ENCODE measurements at places on chromosomes 11 and 22.

DNA sequence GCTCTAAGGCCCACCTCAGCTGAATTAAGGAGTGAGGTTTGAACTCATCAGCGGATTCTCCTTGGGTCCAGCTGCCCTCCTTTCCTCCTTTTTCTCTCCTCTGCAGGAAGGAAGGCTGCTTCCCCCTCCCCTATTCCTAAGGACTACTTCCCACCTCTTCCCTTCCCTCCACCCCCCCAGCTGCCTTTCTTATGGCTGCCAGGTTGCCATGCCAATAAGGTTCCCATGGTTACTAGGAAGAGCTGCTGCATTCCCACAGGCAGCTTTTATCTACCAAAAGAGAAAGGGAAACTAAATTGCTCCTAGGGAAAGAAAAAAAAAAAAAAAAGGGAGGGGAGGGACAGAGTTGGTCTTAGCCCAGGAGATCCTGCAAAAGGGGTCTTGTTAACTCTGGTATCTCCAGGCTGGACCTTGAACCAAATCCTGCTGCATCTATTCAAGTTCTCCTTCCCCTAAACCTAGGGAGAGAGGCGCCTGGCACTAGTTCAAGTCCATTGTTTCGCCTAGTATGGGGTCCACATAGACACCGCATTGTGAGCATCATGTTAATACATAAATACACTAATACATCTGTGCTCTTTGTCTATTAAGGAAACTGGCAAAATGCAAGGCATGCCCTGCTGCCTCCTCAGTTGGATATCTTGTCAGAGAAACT is 21.2 kb upstream of the FEZ1 start:
- no peak for DNase-seq

- no peak for DNase-seq
These were observed 35.9 kb upstream of the ZBED5 start for GRCh38 chr11:10893714-10894151.

- no peak for DNase-seq
These were observed 4.6 kb downstream of the C11orf71 start for GRCh38 chr11:114395736-114396135.

GRCh38 chr11:35717043-35717442 is 54.5 kb downstream of the TRIM44 start:
- DNase-seq: no peak

- DNase-seq: no peak
These were observed 926.6 kb upstream of the CCDC90B start for GRCh38 chr11:84212468-84213390.

- DNase-seq: no peak
These were observed 907 bp downstream of the SLC15A3 start for GRCh38 chr11:60950933-60951605.

GRCh38 chr11:75338516-75339208 is 12.8 kb downstream of the ARRB1 start:
- no peak for DNase-seq

GRCh38 chr11:16001044-16001568 is 355.2 kb downstream of the SOX6 start:
- no peak for DNase-seq

GRCh38 chr11:65482306-65482850 is 16.5 kb upstream of the MALAT1 start:
- no peak for DNase-seq

- DNase-seq: no peak
These were observed 6.0 kb upstream of the CARD10 start for GRCh38 chr22:37525073-37525745.

GRCh38 chr11:9688716-9689511 is 25.0 kb downstream of the SWAP70 start:
- DNase-seq: no peak

GRCh38 chr11:1559111-1559951 is 12.7 kb downstream of the DUSP8 start:
- no peak for DNase-seq

GRCh38 chr11:73192272-73192671 is 25.8 kb upstream of the P2RY2 start:
- no peak for DNase-seq

GRCh38 chr11:57071829-57072228 is 83.1 kb downstream of the OR5AK2 start:
- DNase-seq: no peak

DNA sequence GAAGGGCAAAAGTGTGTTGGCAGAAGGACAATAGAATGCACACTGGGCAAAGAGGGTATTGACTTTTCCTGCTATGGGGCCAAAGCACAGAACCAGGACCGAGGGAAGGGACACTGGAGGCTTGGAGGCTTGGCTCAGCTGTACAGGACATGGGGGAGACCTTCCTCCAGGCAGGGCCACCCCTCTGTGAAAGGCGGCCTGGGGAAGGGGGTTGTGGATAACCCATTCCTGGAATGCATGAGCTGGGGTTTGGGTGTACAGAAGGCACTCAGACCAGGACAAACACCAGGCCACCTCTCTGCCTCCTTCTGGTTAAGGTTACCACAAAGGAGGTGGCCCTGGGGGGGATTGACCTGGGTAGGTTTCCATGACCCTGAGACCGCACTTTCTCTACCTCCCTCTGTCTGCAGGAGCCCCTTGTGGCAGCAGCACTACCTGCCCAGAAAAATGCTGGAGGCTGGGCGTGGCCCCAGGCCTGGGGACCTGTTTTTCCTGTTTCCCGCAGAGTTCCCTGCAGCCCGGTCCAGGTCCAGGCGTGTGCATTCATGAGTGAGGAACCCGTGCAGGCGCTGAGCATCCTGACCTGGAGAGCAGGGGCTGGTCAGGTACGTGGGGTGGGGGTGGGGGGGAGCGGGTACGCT is 9.6 kb downstream of the P2RY2 start:
- no peak for DNase-seq

- no peak for DNase-seq
These were observed 10.2 kb upstream of the GRK3 start for GRCh38 chr22:25554238-25554671.

GRCh38 chr11:35298369-35298768 is 121.0 kb downstream of the SLC1A2 start:
- DNase-seq: no peak

- no peak for DNase-seq
These were observed 128.5 kb downstream of the CD44 start for GRCh38 chr11:35267504-35267903.

- DNase-seq: no peak
These were observed 14.9 kb downstream of the PISD start for GRCh38 chr22:31647066-31647465.

DNA sequence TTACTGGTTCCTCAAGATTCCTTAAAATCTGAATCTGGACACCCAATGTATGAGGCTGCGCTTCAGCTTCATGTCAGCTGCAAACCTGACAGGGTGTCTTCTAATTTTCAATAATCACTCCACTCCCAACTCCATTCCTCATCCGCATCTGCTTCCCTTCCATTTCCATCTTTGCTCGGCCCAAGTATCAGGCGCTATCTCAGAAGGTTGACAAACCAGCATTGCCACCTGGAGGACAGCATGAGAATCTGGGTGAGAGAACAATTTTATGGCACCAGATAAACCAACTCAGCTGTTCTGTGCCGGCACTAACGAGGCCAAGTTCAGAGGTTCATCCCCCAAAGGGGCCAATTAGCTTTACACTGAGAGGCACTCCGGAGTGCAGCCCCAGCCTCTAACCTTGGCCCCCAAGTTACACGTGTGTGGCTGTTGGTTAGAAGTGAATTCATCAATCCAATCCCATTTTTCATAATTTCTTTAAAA is 79.1 kb upstream of the LMO2 start:
- DNase-seq: no peak

- DNase-seq: no peak
These were observed 14.7 kb downstream of the ZDHHC24 start for GRCh38 chr11:66530927-66531709.

- no peak for DNase-seq
These were observed 74.6 kb upstream of the KCNQ1OT1 start for GRCh38 chr11:2774173-2775082.

GRCh38 chr22:20439928-20440575 is 2.4 kb upstream of the SCARF2 start:
- no peak for DNase-seq

All from stimulated activated CD4-positive, alpha-beta T cell treated with anti-CD3 and anti-CD28 coated beads, Interleukin-1b, Interleukin-23, amount 100 ng/mL, for 4 hours (primary cell).